Suppressor macrophage (primary cell): ENCODE measurements at places on chromosomes 6 and 20.

- no peak for DNase-seq
Measured at GRCh38 chr6:108766886-108767285, 81.3 kb upstream of the ARMC2 start.

DNA sequence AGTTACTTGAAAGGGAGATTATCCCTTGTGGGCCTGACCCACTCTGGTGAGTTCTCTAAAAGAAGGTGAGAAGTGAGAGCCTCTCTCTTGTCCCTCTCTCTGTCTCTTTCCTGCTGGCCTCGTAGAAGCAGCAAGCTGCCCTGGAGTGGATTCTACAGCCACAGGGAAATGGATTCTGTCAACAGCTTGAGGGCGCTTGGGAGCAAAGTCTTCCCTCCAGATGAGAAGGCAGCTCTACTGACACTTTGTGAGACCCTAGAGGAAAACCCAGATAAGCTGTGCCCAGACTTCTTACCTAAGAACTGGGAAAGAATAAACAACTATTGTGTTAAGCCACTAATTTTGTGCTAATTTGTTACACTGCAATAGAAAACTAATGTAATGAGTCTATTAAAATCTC, 39.9 kb downstream of the ANKRD60 start:
- no peak for DNase-seq

DNA sequence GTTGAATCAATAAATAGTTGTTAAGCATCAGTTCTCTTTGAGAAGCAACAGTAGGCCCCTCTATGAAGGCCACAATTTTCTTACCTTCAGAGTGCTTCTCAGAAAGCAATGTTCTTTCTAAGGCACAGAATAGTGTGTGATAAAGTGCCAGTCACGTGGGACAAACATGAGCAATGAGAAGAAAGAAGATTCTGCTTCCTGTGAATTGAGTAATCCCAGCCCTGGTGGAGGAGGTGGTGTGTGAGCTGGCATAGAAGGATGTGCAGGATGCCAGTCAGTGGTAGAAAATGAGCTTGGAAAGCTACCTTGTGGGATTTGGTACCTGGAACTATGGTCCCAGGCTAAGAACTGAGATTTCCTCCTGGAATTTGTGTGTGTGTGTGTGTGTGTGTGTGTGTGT, 21.7 kb downstream of the KIZ start:
- no peak for DNase-seq

DNA sequence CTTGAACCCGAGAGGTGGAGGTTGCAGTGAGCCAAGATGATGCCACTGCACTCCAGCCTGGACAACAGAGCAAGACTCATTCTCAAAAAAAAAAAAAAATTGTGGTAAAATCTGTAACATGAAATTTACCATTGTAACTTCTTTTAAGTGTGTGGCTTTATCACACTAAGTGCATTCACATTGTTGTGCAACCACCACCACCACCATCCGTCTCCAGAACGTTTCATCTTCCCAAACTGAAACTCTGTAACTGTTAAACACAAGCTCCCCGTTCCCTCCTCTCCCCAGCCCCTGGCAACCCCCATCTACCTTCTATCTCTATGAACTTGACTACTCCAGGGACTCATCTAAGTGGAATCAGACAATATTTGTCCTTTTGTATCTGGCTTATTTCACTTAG, 29.7 kb downstream of the PDRG1 start:
- DNase-seq = no peak

DNA sequence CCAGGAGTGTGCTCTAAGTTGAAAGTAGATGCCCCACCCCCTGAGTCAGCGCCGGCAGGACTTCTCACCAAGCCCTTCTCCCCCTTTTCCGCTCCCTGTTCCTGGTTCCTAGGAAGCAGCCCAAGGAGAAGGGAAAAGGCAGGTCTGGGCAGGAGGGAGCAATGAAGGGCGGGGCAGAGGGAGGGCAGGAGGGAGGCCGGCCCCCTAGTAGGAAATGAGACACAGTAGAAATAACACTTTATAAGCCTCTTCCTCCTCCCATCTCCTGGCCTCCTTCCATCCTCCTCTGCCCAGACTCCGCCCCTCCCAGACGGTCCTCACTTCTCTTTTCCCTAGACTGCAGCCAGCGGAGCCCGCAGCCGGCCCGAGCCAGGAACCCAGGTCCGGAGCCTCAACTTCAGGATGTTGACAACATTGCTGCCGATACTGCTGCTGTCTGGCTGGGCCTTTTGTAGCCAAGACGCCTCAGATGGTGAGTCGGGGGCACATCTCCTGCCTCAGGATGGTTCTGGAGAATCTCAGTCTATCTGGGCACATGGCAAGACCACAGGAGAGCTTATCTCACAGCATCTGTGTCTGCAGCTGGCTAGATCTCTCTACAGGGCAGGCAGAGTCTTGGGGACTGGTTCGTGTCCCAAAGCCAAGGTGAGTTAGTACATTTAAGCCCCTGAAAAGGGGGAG, at the start of gene PROCR:
PROCR (plus strand) TSS at position 320 of the 681 bp plus-strand sequence; CDS start at position 403, 83 bp downstream.
- peak; percentile 83 for DNase-seq

DNA sequence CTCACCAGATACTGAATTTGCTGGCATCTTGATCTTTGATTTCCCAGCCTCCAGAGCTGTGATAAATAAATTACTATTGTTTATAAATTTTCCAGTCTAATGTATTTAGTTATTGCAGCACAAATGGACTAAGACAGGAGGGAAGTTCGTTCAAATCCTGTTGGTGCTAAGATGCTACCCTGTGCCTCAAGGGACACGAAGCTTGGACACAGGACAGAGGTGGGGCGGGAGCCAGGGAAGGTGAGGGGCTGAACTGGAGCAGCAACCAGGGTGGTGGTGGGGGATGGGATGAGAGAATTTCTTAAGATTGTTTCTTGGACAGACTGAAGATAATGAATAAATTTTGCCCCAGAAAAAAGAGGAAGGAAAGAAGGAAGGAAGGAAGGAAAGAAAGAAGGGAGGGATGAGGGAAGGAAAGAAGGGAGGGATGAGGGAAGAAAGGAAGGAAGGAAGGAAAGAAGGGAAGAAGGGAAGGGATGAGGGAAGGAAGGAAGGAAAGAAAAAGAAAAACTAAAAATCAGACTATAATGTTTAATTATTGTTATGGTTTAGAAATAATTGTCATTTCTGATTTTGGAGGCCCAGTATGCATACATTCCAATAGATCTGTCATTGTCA, 127.2 kb downstream of the CDC5L start:
- DNase-seq = no peak

GRCh38 chr6:170367241-170367640, 60.7 kb downstream of the FAM120B start:
- no peak for DNase-seq

DNA sequence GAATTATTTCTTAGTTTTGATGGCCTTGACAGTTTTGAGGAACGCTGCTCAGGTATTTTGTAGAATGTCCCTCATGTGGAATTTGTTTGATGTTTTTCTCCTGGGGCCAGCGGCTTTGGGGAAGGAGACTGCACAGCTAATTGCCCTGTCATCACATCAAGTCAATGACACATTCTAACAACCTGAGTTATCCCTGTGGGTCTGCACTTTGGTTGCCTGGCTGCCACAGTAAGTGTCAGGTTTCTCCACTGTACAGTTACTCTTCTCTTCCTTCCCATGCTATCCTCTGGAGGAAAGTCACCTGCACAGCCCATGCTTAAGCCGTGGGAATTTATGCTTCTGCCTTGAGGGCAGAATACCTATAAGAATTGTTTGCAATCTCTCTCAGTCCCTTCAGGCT, 1.4 kb upstream of the TREML4 start:
- DNase-seq = no peak

DNA sequence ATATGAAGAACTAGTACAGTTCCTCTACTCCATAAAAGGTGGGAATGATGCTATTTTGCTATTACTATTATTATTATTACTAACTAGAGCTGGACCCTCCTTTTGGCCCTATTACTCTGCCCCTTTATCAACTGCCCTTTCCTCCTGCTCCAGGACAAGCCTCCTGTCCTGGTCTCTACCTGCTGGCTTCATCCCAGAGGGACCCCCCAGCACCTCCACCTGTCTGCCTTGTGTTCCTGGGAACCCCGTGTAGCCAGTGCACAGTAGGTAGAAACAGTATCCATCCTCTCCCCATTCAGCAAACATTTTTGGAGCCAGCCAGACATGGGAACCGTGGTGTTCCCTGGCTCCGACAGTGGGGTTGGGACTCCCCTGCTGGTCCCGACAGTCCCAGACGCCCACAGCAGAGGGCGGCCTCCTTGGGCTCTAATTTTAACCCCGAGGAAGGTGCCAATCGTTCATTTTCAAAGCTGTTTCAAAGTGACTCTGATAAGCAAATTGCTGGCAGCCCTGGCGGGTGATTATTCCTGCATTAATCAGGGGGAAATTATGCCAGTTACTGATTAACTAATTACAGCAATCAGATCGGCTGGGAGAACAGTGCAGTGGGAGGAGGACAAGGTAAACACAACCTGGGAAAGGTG, 44.2 kb upstream of the MDGA1 start:
- DNase-seq = no peak

DNA sequence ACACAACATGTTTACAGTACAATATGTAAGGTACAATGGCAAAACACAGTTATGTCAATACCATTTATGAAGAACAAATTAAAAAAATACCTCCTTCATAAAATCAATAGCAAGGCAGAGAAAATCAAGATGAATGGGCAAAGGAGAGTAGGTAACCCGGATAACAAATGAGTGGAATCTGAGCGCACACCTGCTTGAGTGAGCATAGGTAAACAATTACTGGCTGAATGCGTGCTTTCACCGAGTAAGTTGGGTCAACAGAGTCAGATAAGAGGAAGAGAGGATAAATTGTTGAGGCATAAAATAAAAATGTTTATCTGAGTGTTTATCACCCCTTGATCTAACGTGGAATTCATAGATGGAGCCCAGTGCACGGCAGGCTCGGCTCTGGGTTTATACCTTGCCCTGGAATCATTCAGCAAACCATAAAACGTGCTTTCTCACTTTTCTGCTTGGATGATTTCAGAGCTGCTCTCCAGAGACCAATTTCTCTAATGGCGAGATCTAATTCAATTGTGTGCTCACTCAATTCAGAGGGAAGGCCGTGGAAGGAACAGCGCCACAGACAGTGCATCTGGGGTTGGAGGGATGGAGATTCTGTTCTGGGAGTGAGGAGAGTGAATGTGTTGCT, 224.8 kb upstream of the MAP3K7 start:
- no peak for DNase-seq

GRCh38 chr6:42896178-42896719, 16.8 kb downstream of the RPL7L1 start:
- DNase-seq = no peak
